Activated T-cell treated with anti-CD3 and anti-CD28 coated beads for 4 hours (primary cell): ENCODE measurements at places on chromosomes 3 and 15.

DNA sequence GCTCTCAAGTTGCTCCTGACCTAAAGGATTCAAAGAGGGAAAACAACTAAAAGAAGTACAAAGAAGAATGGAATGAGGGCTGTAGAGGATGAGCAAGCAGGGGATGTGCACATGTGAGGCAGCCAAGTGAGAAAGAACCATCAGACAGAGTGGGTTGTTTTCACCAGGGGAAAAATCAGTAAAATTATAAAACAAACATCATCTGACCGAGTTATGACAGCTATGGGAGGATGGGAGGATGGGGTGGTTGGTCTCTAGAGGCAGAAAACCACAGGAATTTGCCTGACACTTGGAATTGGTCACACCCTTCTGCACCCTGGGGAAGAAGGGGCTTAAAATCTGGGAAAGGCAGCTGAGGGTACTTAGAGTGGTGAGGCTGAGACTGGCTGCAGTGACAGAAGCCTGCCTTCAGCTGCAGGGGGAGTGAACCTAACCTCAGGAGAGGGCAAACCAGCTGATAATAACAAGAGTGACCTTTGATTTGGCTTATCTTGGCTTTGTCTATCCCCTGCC, 10.1 kb downstream of the ARHGAP31 start:
- no peak for DNase-seq

- no peak for DNase-seq
These were observed 267.7 kb downstream of the XXYLT1 start for GRCh38 chr3:195003006-195003892.

DNA sequence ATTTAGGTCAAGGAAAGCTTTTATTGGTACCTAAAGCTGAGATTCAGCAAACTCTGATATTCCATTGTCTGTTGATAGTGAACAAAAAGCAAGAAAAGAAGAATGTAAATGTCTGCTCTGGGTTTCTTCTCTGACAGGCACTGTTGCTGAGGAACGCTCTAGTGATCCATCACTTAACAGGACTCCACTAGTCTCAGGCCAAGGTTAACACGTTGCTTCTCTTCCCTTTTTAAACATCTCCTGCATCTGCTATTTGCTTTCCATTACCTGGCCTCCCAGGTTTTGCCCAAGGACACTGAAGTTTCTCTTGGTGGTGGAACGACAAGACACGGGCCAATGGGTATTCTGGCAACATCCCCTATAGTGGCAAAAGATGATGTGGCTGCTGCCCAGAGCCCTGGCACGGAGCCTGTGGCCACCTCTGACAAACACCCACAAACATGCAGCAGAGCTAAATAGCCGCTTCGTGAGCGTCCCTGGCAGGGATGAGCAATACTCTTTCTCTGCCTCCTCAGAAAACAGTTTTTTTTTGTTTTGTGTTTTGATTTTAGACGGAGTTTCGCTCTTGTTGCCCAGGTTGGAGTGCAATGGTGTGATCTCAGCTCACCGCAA, 97.8 kb upstream of the AKAP13 start:
- no peak for DNase-seq

- DNase-seq: no peak
These were observed 103.3 kb upstream of the SPRED1 start for GRCh38 chr15:38149315-38149714.

GRCh38 chr3:183502237-183503181, 53.0 kb downstream of the KLHL6 start:
- no peak for DNase-seq

GRCh38 chr15:71145648-71146047, 30.4 kb downstream of the THSD4 start:
- DNase-seq: no peak

- no peak for DNase-seq
These were observed 141.6 kb downstream of the EBLN2 start for GRCh38 chr3:73203101-73203500.

- DNase-seq: no peak
These were observed 302.1 kb upstream of the MME start for GRCh38 chr3:154778057-154778456.

DNA sequence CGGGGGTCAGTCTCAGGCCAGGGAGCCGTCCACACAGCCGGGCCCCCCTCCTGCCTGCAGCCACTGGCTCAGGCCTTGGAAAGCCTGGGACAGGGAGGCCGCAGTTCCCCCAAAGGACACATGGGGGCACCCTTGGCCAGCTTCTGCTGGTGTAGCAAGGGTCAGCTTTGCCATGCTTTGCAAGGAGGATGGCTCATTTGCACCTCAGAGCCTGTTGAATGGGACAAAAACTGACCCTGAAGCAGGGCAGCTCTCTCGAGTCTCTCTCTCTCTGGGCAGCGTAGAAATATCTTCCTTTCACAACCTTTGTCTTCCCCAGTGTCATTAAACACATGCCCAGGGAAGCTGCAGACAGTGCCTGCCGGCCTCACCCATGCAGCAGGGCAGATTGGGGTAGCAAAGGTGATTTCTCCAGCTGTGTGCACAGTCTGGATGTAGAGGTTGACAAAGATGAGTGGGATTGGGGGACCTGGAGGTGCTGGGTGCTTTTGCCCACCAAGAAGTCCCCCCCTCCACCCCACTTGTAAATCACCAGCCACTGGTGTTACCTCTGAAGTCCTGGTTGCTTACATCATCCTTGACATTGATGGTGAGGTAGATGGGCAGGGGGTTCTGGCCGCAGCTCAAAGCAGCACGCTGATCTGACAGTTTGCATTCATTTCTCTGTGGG, 17.4 kb upstream of the EHD4 start:
- peak; percentile 86 for DNase-seq

GRCh38 chr15:51735228-51736010, 2.0 kb downstream of the LYSMD2 start:
- DNase-seq: no peak
